Amniotic stem cell (primary cell): ENCODE measurements at places on chromosomes 3 and 15.

GRCh38 chr3:56321383-56321782 is 146.9 kb downstream of the ERC2 start:
- DNase-seq = no peak

DNA sequence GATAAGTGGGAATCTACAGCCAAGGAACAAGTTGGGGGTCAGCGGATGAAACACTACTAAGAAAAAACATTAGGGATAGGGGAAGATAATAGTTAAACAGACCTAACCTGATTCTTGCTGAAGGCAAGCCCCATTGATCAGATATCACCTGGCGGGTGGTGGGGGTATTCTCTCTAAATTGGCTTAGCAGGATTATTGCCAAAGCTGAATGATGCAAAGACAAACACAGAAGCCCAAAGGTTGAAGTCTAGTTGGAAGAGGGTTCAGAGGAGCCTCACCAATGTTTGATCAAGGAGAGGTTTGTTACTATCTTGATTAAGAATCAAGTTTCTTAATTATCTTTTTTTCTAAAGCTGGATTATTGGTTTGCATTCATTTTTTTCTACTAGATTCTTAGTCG is 371.9 kb upstream of the CNTN4 start:
- no peak for DNase-seq

GRCh38 chr15:84684092-84684491 is 26.1 kb upstream of the NMB start:
- DNase-seq = no peak

- no peak for DNase-seq
Measured at GRCh38 chr15:77035584-77035983, 35.3 kb downstream of the TSPAN3 start.

DNA sequence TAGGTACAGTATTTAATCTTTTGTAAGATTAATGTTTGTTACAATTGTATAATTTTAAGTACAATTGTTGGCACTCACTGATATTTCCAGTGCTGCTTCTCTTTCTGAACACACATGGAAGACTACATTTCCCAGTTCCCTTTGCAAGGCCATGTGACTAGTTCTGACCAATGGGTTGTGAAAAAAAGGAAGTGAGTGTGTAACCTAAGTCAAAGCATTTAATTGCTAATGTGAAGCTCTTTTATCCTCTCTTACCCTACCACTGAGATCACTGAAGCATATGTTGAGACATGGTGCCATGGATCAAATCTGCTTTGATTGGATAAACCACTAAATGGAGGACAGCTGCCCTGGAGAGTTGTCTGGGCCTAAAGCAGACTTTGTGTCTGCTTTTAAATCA is 83.9 kb upstream of the PLXND1 start:
- peak; percentile 5 for DNase-seq

GRCh38 chr3:110656394-110657025 is 415.1 kb upstream of the NECTIN3 start:
- no peak for DNase-seq

DNA sequence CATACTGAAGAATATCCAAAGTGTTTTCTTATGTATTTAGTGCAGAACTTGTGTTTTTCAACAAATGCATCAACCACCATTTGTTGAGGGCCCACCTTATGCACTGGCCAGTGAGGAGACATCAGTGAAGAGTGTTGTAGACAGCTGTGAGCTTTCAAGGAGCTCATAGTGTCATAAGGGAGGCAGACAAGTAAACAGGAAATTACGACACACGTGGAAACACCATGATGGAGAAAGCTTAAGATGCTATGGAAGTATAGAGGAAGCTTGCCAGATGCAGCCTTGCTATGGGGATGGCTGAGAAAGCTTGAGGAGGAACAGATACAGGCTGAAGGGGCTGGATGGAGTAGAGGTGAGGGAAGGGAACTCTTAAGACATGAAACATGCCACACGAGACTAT is 50.8 kb upstream of the PSMD6 start:
- DNase-seq = no peak

DNA sequence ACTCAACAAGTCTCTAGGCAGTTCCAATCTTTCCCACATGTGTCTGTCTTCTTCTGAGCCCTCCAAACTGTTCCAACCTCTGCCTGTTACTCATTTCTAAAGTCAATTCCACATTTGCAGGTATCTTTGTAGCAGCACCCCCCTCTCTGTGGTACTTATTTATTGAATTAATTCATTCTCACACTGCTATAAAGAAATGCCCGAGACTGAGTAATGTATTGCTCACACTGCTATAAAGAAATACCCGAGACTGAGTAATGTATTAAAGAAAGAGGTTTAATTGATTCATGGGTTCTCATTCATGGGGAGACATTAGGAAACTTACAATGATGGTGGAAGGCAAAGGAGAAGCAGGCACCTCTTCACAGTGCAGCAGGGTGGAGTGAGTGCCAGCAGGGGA is 1413.8 kb downstream of the SI start:
- no peak for DNase-seq

DNA sequence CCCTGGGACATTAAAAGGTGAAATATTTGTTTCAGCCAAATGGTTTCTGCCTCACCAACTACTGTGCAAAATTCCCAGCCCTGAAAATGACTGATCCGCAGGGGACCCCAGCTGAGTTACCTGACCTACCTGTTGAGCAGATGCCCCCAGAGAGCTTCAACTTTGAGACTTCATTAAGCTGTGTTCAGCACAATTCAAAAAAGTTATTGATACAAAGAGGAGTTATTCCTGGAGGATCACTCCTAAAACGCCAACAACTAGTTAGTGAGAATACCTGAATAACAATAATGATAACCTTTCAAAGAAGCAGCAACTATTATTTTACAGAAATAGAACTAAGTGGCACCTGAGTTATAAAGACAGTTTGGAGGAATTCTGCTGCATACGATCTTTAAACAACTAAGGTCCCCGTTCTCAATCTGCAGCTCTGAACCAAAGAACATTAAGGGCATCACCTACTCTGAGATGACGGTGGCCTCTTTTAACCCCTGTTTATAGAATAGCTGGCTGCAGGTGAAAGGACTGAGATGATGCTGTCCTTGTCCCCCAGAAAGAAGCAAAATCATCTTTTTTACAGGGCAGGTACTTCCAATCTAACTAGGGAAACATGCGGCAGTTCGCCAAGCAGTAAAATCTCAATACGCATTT is 659 bp downstream of the GADL1 start:
- DNase-seq = no peak

GRCh38 chr15:98983334-98983733 is 24.3 kb downstream of the PGPEP1L start:
- DNase-seq = peak; percentile 32

DNA sequence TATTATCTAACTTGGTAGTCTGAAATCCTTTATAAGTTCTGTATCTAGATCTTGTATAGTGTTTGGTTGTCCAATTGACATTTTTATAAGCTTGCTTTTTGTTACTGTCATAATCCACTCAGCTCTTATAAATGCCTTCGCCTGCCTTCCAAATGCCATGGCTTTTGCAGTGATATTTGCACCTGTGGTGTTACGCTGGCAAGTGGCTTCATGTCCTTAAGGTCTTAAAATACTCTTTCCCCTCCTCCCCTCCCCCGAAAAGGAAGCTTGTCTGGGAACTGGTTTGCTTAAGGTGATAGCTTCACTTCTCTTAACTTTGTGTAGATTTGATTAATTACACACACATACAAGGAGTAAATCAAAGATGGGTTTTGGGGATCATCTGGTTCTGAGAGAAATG is 62.0 kb downstream of the ABHD2 start:
- no peak for DNase-seq

- no peak for DNase-seq
Measured at GRCh38 chr15:77446840-77447390, 26.2 kb downstream of the HMG20A start.

- DNase-seq = no peak
Measured at GRCh38 chr3:55637906-55638638, 151.0 kb upstream of the WNT5A start.

DNA sequence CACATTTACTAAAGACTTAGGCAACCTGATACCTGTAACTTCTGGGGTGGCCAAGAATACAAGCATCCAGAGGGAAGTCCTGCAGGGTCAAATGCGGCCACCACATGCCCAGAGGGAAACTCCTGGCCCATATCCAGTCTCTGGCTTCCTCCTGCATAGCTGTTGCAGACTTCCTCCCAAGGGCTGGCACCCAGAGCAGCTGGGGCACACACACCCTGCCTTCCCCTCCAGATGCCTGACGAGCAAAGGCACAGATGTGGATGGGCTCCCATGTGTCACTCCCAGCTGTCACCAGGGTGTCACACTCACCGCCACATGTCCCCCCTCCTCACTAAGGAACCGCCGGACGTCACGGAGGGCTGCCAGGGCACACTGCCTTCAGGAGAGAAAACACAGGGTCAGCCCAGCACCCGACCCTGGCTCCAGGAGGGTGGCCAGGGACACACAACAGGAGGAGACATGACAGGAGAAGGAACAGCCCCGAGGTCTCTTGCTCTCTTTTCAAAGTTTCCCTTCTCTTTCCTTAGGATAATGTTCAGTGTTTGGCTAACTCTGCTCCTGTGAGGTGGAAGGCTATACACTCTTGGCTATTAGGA is 13.2 kb downstream of the PFKFB4 start:
- no peak for DNase-seq

GRCh38 chr15:67100801-67101581 is 35.6 kb downstream of the SMAD3 start:
- no peak for DNase-seq

GRCh38 chr15:72792431-72792830 is 8.9 kb upstream of the ADPGK start:
- DNase-seq = no peak

GRCh38 chr15:88238618-88239430 is 17.7 kb downstream of the NTRK3 start:
- no peak for DNase-seq

DNA sequence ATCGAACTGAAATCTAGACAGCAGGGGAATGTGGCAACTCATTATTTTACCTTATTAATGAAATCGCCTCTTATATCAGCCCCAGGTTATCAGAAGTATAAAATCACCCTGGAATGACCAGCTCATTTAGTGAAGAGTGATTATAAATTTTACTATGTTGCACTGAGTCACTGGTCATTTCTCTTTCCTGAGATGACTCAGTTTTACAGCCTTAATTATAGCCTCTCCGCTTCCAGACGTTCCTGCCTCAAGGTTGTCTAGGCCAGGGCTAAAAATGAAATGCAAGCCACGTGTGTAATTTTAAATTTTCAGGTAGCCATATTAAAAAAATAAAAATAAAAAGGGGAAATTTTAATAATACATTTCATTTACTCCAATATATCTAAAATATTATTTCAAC is 33.3 kb downstream of the DET1 start:
- no peak for DNase-seq

DNA sequence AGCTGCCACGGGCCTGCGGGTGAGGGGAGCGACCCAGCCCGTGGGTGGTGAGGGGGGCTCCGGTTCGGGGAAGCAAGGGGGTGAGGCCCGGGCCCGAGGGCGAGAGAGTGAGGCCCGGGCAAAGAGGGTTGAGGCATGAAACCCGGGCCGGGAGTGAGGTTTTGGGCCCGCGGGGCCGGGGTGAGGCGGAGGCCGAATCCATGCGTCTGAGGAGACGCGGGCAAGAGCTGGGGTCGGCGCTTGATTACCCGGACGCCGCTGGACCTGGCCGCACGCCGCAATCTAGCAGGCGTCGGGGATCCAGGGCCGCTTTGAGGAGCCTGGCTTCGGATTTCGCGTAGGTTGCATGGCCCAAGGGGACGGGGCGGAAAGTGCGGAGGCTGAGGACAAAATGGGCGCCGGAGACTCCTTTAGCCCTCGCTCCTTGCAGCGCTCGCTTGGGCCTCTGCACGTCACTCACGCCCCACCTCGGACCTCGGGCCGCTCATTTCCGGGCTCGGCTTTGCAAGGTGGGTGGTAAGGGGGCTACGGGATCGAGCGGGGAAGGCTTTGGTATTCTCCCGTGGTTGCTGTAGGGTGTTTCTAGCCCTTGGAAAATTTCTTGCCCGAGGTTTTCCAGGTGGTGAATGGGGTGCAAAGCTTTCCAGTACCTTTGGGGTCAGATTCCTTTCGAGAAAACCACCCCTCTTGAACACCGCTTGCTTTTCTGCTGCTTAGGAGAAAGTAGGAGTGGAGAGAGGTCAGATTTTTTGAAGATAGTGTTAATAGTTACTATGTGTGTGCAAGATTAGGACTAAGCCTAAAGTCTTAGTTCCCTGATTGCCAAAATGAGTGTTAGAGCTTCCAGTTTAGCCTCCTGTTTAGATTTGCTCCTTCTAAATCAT is 827 bp downstream of the SLC25A36 start:
- peak; percentile 27 for DNase-seq

DNA sequence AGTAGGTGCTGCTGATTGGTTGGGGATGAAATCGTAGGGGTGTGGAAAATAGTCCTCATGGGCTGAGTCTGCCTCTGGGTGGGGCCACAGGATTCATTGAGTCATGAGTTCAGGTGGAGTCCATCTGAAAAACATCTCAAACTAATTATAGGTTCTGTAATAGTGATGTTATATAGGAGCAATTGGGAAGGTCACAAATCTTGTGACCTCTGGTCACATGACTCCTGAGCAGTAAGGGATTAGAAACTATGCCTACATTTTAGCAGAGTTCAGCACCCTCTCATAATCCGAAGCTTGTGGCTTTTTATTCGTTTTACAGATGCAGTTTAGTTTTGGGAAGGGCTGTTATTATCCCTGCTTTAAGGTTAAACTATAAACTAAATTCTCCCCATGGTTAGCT is 22.9 kb upstream of the NEDD4 start:
- no peak for DNase-seq

DNA sequence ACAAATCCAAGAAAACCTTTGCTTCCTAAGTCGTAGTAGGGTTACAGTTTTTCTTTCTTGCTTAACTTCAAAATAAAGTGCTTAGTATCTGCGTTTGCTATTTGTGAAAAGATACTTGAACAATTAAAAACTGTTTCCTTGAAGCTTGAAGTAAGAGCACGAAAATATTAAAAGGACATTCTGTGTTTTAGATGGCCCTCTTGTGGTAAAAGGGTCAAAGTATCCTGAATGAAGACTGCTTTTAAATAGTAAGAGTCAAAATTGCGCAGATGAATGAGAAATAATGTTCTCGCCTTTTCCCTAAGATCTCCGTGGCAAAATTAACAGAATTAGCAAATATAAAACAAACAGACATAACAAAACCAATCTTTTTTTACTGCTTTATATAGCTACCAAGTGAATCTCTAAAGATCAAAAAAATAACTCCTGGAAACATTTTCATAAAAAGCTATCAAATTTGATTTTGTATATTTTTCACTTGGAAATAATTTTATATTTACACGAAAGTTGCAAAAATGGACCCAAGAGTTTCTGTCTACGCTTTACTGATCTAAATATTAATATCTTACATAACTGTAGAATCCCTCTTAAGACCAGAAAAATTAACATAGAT is 175.4 kb downstream of the MBNL1 start:
- no peak for DNase-seq

DNA sequence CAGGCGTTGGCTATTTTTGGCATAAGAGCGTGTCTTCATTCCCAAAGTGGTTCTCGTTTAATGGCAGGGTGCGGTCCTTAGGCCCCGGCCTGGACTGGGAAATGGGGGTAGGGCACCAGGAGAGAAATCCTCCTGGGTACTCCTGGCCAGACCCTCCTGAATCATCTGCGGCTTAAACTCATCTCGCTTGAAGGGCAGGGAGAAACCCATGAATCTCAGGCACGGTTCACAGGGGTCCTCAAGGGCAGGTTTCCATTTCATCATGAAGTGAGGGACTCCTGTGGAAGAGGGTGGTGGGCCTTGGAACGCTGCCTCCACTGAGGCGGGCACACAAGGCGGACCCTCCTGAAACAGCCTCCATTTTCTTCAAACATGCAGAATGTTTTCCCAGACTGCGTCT is 48.4 kb downstream of the KLF13 start:
- DNase-seq = no peak

GRCh38 chr15:58716027-58716426 is 33.5 kb downstream of the ADAM10 start:
- DNase-seq = no peak

GRCh38 chr3:126113733-126114442 is 30.0 kb upstream of the SLC41A3 start:
- no peak for DNase-seq

GRCh38 chr3:125402639-125403038 is 27.5 kb upstream of the ZNF148 start:
- DNase-seq = no peak
